ENCODE measurements at places on chromosomes 2 and 18. TPM values are rescaled to one million over a fixed set of nuclear protein-coding genes. Genes with fewer than 3 reads are reported as not detected.

Gene CRACDL
- total RNA-seq = 6.2 TPM

- H3K36me3 ChIP-seq = no peaks in the 10 kb centered on the region
- DNase-seq = no peak
- H3K4me1 ChIP-seq = peaks cover 15% of the 10 kb centered on the region
- no peak overlapping the region for H3K4me3 ChIP-seq
- H3K27me3 ChIP-seq = no peaks in the 10 kb centered on the region
Observed at GRCh38 chr2:68292108-68292710, 27.5 kb downstream of the CNRIP1 start.

- no peak overlapping the region for H3K4me3 ChIP-seq
- no peak overlapping the region for H3K27ac ChIP-seq
- no peak for DNase-seq
- peaks cover 6% of the 10 kb centered on the region for H3K4me1 ChIP-seq
- no peaks in the 10 kb centered on the region for H3K36me3 ChIP-seq
Observed at GRCh38 chr2:86238354-86238753, 39.1 kb downstream of the MRPL35 start.

DNA sequence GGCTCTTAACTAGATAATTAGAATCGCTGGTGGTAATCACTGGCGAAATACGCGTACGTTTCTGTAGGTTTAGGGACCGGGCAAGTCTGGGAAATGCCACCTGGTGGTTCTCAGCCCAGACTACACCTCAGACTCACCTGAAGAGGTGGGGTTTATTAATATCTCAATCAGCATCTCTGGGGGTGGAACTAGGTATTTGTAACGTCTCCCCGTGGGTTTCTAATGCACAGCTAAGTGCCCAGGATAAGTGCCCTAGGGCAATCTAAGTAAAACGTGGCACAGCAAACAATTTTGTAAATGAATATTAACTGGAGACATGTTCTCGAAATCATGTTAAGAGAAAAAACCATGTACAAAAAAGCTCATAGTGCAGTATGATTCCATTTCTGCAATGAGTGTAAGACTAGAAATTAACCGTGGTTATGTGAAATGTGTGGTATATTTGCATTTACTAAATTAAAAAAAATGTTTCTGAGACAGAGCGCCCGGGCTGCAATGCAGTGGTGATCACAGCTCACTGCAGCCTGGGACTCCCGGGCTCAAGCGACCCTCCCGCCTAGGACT is 760 bp upstream of the CNOT11 start:
- no peaks in the 10 kb centered on the region for H3K27me3 ChIP-seq
- peak overlapping the region; percentile 92 for H3K27ac ChIP-seq
- peaks cover 9% of the 10 kb centered on the region for H3K36me3 ChIP-seq

GRCh38 chr2:37555457-37555856 is 116.0 kb downstream of the CDC42EP3 start:
- no peaks in the 10 kb centered on the region for H3K27me3 ChIP-seq
- H3K27ac ChIP-seq = no peak overlapping the region
- H3K36me3 ChIP-seq = no peaks in the 10 kb centered on the region
- DNase-seq = no peak

- H3K27me3 ChIP-seq = no peaks in the 10 kb centered on the region
- no peak for DNase-seq
- no peak overlapping the region for H3K27ac ChIP-seq
- H3K4me1 ChIP-seq = no peaks in the 10 kb centered on the region
Observed at GRCh38 chr18:27780061-27780745, 396.7 kb downstream of the CDH2 start.

GRCh38 chr2:112614201-112614840 is 29.9 kb downstream of the CHCHD5 start:
- H3K4me3 ChIP-seq = no peak overlapping the region
- no peak overlapping the region for H3K27ac ChIP-seq
- H3K27me3 ChIP-seq = peaks cover 15% of the 10 kb centered on the region
- no peaks in the 10 kb centered on the region for H3K4me1 ChIP-seq
- DNase-seq = no peak
- peaks cover 4% of the 10 kb centered on the region for H3K36me3 ChIP-seq

DNA sequence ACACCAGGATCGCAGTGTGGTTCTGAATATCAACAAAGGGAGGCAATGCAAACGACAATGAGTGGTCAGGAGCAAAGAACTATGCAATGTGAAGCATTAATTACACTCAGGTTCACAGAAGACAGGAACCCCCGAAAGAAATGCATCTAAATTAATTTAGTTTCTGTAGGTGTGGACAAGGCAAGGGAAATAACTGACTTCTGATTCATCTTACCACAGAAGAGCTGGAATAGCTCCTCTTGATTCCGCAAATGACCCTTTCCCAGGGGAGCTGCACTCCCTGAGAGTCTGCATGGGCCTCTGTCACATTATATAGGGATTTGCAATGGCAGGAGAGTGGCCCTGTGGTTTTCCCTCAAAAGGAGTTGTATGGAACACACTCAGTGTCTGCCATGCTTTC is 263.9 kb upstream of the APCDD1 start:
- no peak overlapping the region for H3K27ac ChIP-seq
- no peaks in the 10 kb centered on the region for H3K27me3 ChIP-seq
- no peaks in the 10 kb centered on the region for H3K36me3 ChIP-seq
- no peak for DNase-seq
- no peak overlapping the region for H3K4me3 ChIP-seq
- H3K4me1 ChIP-seq = peaks cover 10% of the 10 kb centered on the region

- H3K4me1 ChIP-seq = peaks cover 14% of the 10 kb centered on the region
- no peak for DNase-seq
- H3K4me3 ChIP-seq = no peak overlapping the region
- peaks cover 47% of the 10 kb centered on the region for H3K27me3 ChIP-seq
- H3K36me3 ChIP-seq = no peaks in the 10 kb centered on the region
Observed at GRCh38 chr2:176956791-176957190, 255.8 kb upstream of the HNRNPA3 start.

GRCh38 chr2:219251656-219252055 is 1.4 kb upstream of the TUBA4B start:
- peak overlapping the region; percentile 83 for H3K4me3 ChIP-seq
- no peak for DNase-seq
- H3K36me3 ChIP-seq = no peaks in the 10 kb centered on the region
- H3K27ac ChIP-seq = peak overlapping the region; percentile 11
- peaks cover 14% of the 10 kb centered on the region for H3K4me1 ChIP-seq
- peaks cover 56% of the 10 kb centered on the region for H3K27me3 ChIP-seq

Gene IFT172
- total RNA-seq = 17.5 TPM

Gene BBS5
- 11.2 TPM for total RNA-seq

All from type B pancreatic cell (in vitro differentiated cells).